SK-N-SH (cell line): ENCODE measurements at places on chromosomes 4 and X.

DNA sequence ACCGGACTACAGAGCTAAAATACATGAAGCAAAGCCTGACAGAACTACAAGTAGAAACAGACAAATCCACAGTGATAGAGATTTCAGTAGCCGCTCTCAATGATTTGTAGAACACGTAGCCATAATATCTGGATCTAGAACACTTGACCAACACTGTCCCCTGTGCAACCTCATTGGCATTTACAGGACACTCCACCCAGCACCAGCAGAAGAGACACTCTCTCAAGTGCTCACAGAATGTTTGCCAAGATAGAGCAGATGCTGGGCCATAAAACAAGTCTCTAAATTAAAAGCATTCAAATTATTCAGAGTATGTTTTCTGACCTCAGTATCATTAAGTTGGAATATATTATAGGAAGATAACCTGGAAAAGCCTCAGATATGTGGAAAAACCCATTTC, 21.7 kb downstream of the HTT start:
- no peak overlapping the region for H3K4me3 ChIP-seq
- H3K27ac ChIP-seq, result no peak overlapping the region
- H3K27me3 ChIP-seq, result no peaks in the 10 kb centered on the region
- H3K36me3 ChIP-seq, result peaks cover 24% of the 10 kb centered on the region
- no peak for DNase-seq
- H3K4me1 ChIP-seq, result no peaks in the 10 kb centered on the region

- no peaks in the 10 kb centered on the region for H3K36me3 ChIP-seq
- H3K4me3 ChIP-seq, result no peak overlapping the region
- H3K27ac ChIP-seq, result peak overlapping the region; percentile 65
These were observed 4.9 kb upstream of the PPEF1 start for GRCh38 chrX:18702362-18703195.

- H3K36me3 ChIP-seq, result peaks cover 40% of the 10 kb centered on the region
- peak overlapping the region; percentile 85 for H3K27ac ChIP-seq
- peaks cover 35% of the 10 kb centered on the region for H3K4me1 ChIP-seq
- no peak overlapping the region for H3K4me3 ChIP-seq
- no peak for DNase-seq
These were observed 82.4 kb downstream of the AFAP1 start for GRCh38 chr4:7857238-7857701.

GRCh38 chr4:78704981-78705683, 71.0 kb upstream of the BMP2K start:
- no peak overlapping the region for H3K4me3 ChIP-seq
- no peaks in the 10 kb centered on the region for H3K4me1 ChIP-seq
- DNase-seq, result no peak
- no peaks in the 10 kb centered on the region for H3K27me3 ChIP-seq

DNA sequence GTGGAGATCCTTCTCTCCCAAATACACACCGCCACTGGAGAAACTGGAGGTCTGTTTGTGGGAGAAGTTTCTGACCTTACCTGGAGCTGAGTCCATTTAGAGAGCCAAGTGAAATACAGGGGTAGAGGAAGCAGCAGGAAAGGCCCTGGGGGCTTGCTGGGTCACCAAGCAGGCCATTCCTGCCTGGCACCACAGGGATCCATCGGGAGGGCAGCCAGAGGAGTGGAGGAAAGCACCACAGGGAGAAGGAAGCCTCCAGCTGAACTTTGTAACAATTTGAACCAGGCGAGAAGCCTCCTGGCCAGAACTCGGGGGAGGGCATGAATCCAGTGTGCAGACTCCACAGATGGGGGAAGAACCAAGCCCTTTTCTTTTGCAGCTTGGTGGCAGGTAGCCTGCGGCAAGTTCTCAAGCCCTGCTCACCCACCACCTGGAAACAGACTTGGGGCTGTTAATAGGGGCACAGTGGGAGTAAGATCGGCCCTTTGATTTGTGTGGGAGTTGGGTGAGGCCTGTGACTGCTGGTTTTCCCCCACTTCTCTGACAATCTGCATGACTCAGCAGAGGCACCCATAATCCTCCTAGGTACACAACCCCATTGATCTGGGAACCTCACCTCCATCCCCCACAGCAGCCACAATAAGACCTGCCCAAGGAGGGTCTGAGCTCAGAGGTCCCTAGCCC, 94.6 kb downstream of the IRS4 start:
- no peak overlapping the region for H3K4me3 ChIP-seq
- no peak for DNase-seq
- no peak overlapping the region for H3K27ac ChIP-seq
- H3K27me3 ChIP-seq, result no peaks in the 10 kb centered on the region
- H3K4me1 ChIP-seq, result no peaks in the 10 kb centered on the region
